ENCODE measurements at places on chromosomes 11 and 22. TPM values are rescaled to one million over a fixed set of nuclear protein-coding genes. Genes with fewer than 3 reads are reported as not detected.

Gene GAL3ST1
- 36.9 TPM for polyA plus RNA-seq

Gene SLC22A8
- 60.6 TPM for polyA plus RNA-seq

Gene OR51B5
- 0.32 TPM for polyA plus RNA-seq

- no peak for DNase-seq
These were observed 392.5 kb downstream of the CTTN start for GRCh38 chr11:70790671-70791300.
